ENCODE measurements at places on chromosomes 13 and 19.

DNA sequence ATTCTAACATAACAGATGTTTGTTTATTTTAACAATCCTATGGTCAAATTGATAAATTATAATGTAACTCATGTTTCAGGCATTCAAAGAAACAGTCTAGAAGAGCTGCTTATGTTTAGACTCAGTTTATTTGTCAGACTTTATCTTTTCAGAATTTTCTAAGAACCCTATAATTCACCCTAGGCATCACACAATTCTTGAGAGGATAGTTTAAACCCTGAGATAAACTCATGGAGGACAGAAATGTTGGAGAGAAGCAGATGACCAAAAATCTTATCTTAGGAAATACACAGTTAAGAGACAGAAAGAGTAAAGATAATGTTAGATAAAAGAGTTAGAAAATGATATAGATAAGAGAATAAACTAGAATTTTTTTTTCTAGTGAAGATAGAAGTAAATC lies 1185.7 kb upstream of the SLC10A2 start:
- no peak for DNase-seq

DNA sequence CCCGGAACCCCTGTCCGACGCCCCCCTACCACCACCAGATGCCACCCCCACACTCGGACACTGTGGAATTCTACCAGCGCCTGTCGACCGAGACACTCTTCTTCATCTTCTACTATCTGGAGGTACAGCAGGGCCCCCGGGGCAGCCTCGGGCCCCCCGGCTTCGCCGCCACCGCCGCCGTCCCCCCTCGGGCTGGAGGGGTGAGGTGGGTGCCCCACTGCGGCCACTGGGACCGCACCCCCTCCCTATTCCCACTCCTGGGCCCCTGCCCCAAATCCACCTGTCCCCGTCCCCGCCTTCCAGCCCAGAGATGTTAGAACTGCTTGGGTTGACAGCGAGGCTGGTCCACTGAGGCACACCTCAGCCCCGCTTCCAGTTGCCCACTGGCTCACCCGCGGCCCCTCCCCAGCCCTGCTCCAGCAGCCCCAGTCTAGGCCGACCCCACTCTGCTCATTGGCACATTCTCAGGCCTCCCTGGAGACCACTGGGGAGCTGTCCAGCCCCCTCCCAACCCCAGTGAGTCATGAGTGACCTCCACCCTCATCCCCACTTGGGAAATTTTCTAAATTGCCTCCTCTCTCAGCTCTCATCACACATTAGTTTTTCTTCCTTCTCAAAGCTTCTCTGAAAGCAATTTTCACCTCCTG lies 6.5 kb downstream of the LENG1 start:
- no peak for DNase-seq

- no peak for DNase-seq
Measured at GRCh38 chr19:37635076-37636056, 19.9 kb downstream of the ZFP30 start.

- peak; percentile 92 for DNase-seq
Measured at GRCh38 chr13:57629821-57630235, 1.7 kb upstream of the PCDH17 start.

DNA sequence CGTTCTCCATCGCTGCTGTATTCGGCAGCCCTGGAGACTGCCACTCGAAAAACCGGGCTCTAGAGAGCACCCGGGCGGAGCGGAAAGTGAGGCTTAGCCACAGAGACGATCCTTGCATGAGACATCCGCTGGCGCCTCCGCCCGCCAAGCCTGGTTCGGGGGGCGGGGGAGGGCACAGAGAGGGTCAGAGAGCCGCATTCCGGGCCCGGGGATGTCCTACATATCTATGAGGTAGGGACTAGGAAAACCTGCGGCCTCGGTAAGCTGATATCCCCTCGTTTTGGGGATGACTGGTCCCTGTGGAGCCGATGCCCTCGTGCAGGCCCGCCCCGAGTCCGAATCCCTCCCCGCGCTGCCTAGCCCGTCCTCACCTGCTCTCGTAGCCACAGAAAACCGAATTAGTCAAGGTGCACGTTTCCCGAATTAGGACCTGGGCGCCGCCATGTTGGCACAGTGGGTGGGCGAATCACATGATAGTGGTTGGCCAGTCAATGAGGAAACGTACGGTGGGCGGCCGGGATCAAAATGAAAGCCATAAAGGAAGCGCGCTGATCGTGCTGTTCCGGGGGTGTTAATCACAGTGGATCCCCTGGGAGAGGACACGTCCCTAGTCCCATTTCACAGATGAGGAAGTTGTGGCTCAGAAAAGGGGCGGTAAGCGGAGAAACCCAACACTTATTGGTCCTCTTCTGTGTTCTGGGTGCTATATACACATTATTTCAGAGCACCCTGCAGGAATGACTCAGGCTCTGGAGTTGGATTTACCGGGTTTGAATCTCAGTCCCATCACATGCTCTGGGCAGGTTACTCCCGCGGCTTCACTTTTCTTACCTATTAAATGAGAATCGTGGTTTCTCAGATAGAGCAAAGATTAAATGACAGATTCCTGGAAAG lies at the start of gene TRMT1:
TRMT1 (minus strand) TSS at position 459 of the 894 bp plus-strand sequence; CDS start at position 118, 341 bp downstream.
- peak; percentile 94 for DNase-seq

- peak; percentile 59 for DNase-seq
Measured at GRCh38 chr13:91304741-91305140, 42.7 kb upstream of the MIR17HG start.

- DNase-seq = no peak
Measured at GRCh38 chr19:1997353-1998233, 17.9 kb downstream of the BTBD2 start.

DNA sequence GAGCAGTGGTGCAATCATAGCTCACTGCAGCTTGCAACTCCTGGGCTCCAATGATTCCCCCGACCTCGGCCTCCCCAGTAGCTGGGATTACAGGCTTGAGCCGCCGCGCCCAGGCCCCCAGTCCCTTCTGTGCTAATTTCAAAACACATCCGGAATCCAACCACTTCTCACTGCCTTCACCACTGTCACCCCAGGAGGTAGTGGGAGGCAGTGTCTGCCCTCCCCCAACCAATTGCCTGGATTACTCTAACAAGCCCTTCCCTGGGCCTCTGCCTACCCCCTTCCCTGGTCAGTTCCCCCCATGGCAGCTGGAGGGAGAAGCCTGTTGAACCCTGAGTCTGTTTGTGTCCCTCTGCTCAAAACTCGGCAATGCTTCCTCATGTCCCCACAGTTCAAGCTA lies 2.3 kb downstream of the PRAM1 start:
- no peak for DNase-seq

DNA sequence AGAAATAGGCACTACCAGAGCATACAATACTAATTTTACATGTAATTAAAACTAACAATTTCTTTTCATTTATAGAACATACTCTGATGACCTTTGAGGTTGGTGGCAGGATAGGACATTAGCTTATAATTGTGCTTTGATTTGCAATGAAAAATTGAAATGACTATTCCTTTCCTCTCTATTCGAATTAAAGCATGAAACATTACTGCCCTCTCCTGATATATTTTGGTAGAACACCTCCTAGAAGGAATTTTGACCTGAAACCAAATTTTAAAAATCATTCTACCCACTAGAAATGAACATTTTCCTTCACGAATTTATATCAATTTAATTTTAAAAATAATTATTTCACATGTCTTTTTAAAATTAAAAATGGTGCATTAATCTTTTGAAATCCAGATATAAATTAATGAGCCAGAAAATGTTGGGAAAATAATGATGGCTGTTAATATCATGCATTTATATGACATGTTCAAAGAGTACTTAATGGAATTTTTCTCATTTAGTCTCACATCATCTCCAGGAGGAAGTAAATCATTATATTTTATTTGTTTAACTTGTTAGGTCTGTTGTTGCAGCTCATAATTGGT lies 556.3 kb upstream of the ARGLU1 start:
- DNase-seq = no peak

DNA sequence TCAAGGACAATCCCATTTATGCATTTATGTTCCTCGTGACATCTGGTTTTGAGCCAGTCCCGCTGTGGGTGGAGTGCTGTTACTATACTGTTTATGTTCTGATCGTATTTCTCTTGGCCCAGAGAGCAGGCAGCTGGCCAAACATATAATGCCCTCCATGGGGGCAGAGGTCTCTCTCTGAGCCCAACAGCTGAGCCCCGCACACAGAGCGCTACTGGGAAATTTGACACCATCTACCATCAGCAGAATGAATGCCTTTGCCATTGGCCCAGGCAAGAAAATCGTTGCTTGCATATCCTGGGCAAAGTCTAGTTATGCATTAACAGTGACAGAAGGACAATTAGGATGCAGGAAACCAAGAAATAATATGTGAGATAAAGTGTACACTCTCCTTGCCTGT lies 126.8 kb upstream of the CACNA1A start:
- peak; percentile 87 for DNase-seq

DNA sequence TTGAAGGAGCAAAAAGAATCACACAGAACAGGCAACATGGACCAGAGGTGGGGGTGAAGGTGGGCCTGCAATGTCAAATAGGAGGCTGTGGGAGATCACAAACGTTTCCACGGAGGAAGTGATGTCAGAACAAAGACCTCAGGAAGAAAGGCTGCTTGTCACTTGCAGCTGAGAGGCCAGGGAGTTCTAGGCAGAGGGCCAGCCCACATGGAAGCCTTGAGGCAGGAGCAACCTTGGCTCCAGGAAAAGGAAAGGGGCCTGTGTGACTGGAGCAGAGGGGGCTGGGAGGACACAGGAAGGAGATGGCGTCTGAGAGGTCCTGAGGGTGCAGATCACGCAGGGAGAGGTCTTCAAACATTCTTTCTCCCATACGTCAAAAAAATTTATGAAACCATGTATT lies 16.3 kb downstream of the ZNF160 start:
- peak; percentile 52 for DNase-seq

DNA sequence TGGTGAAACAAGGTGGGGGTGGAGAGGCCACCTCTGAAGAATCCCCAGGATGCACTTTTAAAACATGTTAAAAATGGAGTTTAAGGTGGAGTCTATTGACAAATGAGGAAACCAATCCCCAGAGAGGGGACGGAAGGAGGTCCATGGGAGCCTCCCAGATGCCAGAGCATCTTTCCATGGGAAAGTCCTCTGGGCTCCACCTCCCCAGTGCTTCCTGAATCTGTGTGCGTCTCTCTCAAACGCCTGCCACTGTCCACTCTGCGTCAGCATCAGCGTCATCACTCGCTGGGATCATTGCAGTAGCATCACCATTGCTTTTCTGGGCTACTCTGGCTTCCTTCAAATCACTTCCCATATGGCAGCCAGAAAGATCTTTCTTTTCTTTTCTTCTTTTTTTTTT lies 6.2 kb downstream of the GPR4 start:
- no peak for DNase-seq

DNA sequence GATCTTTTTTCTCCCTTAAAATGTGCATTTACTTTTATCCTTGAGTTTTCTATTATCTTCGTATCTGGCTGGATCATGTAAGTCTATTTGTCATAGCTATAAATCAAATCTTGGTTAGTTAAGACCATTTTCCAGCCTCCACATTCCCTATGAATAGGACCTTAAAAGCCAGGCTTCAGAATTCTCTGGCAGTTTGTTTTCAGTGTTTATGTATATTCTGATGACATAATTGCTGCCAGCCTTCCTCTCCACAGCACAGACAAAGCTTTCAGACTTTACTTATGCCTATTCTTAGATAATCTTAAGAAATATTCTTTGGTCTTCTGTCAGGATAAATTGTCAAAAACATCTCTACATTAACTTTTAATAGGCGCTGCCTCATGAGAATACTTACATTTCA lies 870.8 kb upstream of the SPRY2 start:
- no peak for DNase-seq

DNA sequence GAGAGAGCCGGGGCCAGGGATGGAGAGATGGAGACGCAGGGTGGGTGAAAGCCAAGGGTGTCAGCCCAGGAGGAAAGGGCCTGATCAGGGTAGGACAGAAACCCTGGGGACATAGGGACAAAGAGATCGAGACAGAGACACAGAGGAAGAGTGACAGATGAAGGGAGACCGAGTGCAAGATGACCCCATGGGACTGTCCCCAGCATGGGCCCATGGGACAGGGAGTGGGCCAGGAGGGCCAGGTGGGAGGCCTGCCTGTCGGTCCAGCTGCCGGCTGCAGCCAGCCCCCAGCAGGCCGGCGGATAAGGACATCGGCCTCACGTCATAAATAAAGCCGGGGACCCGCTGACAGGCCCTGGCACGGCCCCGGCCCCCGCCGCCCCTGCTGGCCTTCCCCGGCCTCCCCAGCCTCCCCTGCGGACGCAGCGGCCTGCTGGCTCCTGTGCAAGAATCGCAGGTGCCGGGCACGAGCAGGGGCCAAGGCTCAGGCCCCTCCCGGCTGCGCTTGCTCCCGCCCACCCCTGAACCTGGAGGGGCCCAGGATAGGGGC lies 6.3 kb downstream of the REX1BD start:
- DNase-seq = peak; percentile 83

DNA sequence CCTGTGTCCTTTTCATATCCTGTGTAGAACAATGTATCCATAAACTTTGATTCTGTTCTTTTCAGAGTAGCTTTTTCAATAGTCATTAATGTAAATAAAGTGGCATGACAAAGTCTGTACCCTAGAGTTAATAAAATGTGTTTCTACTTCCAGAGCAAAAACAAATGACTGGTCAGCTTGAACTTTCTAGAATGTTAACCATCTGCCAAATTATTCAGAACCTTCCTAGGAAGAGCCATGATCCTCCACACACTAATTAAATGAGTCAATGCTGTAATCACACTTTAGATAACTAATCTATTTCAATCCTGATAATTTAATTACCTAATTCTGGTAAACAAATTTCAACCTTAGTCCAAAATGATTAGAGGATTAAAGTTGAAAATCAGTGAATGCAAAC lies 73.2 kb downstream of the DIAPH3 start:
- no peak for DNase-seq

- DNase-seq = no peak
Measured at GRCh38 chr13:46361276-46361934, 25.6 kb downstream of the RUBCNL start.

GRCh38 chr19:17091758-17092333 lies 16.3 kb downstream of the MYO9B start:
- DNase-seq = no peak

DNA sequence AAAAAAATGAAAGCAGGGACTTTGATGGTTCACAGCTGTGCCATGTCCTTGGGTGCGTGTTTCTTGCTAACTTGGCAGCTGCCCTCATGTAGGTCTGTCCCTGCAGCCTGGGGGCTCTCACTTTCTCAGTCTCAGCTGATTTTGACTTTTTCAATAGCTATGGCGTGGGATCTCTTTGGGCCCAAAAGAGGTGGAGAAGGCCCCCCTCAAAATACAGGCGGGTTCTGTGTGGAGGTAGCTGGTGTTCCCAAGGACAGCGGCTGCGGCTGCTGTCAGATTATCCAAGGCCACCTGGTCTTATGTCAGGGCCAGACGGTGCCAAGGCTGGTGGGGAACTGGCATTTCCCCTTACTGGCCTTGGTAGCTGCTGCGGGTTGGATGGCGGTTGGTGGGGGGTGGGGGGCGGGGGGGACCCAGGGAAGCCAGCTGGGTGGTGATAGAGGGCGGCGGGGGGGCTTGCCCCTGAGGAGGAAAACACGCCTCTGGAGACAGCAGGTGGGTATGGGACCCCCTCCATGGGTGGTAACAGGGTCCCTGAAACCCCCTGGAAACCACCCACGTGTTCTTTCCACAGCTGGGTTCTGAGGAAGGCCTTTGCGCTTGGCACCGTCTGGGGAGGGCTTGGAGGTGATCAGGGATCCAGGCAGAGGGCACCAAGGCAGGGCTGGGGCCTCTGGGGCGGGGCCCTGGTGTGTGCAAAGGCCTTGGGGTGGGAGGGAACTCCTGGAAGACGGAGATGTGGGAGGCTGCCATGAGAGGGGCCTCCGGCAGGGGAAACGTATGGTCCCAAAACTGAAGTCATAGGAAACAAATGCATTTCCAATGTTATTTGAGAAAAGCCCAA lies 4.1 kb downstream of the TIMM13 start:
- DNase-seq = peak; percentile 75
